ENCODE measurements at places on chromosomes 1 and 21.

DNA sequence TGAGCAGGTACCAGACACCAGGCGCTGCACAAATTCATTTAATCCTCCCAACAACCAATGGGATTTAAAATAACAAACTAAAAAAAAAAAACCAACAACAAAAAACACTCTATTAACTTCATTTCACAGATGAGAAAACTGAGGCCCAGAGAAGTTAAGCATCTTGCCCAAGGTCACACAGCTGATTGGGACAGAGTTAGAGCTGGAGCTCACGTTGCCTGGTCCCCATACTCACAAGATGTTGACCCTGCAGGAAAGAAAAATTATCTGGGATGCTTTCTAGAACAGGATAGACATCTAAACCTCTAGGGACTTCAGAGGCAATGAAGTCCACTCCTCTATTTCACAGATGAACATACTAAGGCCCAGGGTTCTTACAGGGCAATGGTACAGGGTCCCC lies 175.3 kb downstream of the PSMG1 start:
- DNase-seq: no peak

DNA sequence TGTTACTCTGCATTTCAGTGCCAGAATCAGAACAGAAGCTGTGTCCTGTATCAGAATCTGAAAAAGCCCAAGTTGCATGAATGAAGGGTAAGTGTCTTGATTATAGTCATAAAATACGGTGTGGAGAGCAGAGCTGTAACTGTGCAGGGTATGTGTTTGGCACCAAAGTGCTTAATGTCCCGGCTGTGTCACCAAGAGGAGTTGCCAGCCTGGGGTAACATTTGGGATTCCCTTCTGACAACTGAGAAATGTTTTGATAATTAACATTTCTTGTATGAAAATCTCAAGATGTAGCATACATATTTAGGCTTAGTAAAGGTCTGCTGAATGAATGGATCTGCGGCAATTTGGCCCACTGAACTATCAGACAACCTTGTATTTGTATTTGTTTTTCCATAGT lies 33.3 kb downstream of the AKNAD1 start:
- DNase-seq: no peak

DNA sequence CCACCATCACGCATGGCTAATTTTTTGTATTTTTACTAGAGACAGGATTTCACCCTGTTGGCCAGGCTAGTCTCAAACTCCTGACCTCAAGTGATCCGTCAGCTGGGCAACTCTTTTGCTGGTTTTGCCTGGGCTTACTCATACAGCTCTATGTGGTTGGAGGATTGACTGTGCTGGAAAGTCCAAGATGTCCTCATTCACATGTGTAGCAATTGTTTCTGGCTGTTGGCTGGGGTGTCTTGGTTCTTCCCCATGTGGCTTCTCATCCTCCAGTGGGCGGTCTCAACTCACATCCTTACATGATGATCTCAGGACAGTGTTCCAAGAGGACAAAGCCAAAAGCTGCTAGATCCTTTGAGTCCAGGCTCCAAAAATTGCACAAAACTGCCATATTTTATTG lies 53.3 kb downstream of the TEX35 start:
- no peak for DNase-seq

DNA sequence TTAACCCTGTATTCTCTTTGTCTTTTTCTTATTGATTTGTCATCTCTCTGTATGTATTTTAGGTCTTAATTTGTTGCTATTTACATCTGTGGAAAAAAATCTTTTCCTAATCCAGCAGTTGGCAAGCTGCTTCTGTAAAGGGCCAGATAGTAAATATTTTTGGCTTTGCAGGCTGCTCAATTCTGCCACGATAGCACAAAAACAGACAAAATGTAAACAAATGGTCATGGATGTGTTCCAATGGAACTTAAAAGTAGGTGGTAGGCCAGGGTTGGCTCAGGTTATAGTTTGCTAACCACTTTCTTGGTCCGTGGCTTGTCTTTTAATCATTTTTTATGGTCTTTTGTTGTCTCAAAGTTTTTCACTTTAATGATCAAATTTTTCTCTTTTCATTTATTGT lies 371.8 kb downstream of the HHAT start:
- no peak for DNase-seq

DNA sequence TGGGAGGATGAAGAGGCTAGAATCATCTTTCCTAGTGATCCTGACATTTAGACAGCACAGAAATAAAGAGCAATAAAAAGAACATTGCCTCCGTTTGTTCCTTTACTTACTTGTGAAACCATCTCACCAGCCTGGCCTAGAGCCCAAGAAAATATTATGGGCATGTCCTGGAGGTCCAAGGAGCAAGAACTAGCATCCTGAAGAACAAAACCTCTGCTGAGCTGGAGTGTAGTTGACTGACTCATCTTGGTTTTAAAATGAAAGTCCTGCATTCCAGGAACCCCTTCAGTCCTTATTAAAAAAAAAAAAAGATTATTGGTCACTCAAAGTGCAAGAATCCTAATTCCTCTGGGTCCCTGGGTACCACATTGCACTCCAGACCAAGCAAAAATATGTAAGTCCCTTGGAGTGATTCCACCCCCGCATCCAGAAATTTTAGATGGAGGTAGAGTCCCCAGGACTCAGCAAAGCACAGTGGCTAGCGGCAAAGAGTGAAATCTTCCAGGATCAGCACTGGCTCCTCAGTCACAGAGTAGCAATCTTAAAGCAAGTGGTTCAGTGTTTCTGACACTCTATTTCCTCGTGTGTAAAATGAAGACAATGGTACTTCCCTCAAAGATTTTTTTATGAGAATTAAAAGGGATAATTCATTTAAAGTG lies 7.0 kb downstream of the SMCP start:
- no peak for DNase-seq

GRCh38 chr1:26831546-26832248 lies 5.2 kb downstream of the ZDHHC18 start:
- DNase-seq: no peak

DNA sequence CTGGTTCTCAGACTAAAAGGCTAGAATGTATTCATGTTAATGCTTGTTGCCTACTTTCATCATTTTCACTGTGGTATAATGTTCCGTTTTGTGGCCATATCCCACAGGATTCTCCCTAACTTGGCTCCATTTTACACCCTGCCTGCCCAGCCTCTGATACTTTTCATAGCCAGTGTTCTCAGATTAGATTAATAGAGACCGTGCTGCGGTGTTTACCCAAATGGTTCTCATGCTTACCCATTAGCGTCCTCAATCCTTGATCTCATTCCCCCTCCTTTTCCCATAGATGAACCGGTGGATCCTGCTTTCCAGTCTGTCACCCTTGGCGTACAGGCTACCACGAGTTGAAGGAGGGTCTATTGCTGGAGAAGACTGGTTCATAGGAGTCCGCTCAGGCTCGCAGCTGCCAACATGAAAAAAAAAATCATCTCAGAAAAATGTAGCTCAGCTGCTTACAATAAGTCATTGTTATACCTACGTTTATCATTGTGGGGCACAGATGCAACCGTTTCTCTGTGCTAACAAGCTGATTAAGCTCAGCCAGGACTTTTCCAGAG lies 78.7 kb downstream of the SETD4 start:
- no peak for DNase-seq

GRCh38 chr21:44938772-44939531 lies 877 bp upstream of the SLX9 start:
- DNase-seq: no peak

DNA sequence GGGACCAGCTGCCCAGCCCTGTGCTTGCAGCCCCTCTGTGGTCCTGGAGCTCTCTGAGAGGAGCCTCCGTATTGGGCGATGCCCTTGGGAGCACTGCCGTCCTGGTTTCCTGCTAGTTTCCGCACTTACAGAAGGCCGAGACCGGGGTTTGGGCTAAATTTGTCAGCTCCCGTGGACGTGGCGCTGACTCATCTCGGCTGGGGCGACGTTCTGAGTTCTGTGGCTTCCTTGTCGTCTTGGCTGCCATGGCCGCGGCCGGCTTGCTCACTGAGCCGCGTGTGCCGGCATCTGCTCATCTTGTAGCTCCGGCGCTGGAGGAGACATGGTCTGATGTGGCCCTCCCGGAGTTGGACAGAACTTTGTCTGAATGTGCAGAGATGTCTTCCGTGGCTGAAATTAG lies 64.9 kb downstream of the PCNT start:
- no peak for DNase-seq

GRCh38 chr1:4175566-4176405 lies 275.7 kb upstream of the C1orf174 start:
- peak; percentile 69 for DNase-seq

DNA sequence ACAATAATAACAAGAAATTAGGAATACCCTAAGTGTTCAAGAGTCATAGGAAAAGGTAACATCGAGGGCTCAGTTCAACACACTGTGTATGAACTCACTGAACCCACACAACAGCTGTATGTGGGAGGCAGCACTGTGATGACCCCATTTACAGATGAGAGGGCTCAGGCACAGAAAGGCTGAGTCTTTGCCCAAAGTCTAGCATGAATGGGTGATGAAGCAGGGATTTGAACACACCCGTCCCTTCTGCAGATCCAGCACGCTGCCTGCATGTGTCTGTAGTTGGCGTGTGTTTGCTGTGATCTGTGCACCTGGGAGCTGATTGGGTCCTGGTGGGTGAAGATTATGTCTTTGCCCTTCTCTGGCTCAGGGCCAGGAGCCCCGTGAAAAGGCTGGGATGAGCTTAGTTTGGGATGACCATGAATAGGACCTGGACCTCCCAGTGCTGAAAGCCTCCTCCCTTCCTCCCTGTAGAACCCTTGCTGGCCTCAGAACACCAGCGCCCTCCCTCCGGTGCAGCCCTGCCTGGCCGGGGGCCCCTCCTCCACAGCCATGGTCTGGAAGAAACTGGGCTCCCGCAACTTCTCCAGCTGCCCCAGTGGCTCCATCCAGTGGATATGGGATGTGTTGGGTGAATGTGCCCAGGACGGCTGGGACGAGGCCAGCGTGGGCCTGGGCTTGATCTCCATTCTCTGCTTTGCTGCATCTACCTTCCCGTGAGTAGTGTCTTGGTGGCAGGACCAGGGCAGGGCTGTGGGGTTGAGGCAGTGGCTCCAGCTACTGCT lies 5.2 kb downstream of the SLC66A1 start:
- DNase-seq: no peak

- no peak for DNase-seq
Measured at GRCh38 chr1:184075055-184076029, 23.8 kb downstream of the TSEN15 start.

DNA sequence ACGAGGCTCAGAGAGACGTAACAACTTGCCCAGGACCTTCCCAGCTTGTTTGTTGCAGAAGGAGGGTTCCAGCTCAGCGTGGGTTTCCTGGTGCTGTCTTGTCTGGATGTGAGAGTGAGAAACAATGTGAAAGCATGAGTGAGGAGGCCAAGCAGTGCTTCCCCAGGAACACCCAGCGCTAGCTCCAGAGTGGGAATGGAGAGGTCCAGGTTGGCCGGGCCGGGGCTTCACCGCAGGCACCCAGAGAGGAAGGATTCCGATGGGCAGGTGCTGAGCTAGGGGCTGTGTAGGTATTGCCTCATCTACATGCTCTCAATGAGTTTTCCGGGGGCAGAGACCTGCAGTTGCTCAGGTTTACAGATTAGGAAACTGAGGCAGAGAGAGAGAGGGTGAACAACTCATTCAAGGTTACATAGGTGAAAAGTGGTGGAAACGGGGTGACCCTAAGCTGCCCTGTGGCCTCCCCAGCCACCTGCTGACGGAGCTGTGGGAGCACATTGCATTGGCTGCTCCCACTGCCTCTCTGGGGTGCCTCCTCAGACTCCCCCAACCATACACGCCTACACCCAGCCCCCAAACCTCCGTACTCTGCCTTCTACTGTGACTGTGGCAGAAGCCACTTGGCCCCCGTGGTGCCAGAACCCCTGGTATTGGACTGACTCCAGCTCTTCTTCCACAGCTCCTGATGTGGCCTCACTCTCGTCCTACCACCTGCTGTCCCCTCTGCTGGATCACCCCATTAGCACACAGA lies 51.2 kb downstream of the B3GALT5 start:
- no peak for DNase-seq

GRCh38 chr1:76577525-76578185 lies 289.6 kb upstream of the ST6GALNAC5 start:
- DNase-seq: no peak

GRCh38 chr1:61452176-61453035 lies 272.5 kb downstream of the TM2D1 start:
- DNase-seq: no peak

DNA sequence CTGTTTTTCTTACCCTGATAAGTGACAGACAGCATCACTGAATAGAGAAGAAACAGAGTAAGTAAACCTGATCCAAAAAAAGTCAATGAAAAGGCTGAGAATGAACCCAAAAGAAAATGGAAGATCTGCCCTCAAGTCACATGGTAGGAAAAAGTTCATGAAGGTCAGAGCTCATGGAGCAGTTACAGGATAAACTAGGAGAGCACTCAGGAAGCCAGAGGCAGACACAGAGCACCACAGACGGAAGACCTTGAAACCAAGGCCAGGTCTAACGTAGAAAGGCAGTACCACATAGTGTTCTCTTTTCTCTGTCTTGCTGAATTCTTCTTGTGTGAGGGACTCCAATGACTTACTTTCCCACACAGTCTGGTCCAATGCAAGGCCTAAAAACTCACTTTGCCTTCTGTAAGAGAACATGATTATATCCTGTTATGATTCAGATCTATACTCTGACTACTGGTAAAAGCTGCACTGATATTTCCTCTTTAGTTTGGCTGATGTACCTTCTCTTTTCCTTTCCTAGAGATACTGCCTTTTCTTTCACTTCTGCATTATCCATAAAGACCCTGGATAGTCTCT lies 40.8 kb downstream of the RTCA start:
- DNase-seq: no peak

DNA sequence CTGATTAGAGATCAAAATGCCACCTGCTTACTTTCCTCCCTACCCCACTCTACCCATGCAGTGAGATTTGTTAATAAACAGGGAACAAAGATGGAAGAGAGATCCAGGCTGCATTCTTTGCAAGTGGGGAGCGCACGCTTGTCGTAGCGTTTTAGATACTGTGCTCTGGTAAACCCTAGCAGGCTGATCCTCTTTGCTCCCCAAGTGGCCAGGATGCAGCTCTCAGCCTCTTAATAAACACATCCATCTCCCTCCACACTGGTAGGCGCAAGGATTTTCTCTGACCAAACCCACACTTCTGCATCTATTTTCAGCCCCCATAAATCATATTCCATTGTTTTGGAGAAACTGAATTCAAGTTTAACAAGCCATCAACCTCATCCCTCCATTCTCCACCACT lies 2.9 kb downstream of the PGBD5 start:
- peak; percentile 6 for DNase-seq

DNA sequence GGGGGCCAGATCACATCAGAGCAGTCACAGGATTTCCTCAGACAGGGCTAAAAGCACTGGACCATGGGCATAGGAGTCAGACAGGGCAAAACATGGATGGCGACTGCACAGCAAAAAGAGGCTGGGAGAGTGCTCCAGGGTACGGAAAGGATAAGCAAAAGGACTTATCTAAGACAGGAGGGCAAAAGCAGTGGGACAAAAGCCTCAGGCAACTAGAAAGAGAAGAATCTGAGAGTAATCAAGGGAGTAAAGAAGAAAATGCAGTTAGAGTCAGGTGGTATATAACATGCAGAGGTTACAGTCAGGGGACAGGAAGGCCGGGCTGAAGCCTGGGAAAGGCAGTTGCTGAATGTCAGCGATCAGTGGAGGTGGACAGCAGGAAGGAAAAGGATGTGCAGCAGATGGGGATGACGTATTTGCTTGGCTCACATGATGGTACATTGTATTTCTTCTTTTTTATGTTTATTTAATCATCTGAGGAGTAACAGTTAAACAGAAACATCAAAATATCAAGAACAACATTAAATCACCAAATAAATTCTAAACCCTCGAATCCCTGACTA lies 63.1 kb upstream of the CNN3 start:
- peak; percentile 71 for DNase-seq

GRCh38 chr1:73366734-73367413 lies 831.1 kb downstream of the LRRIQ3 start:
- no peak for DNase-seq

GRCh38 chr1:48530727-48531351 lies 58.8 kb upstream of the SPATA6 start:
- no peak for DNase-seq

Data from vagina (tissue), 2 donors.